ENCODE measurements at places on chromosomes 7 and 10. TPM values are rescaled to one million over a fixed set of nuclear protein-coding genes. Genes with fewer than 3 reads are reported as not detected.

The ZNF212 gene
- 10.4 TPM for polyA plus RNA-seq

The ASAH2B gene
- 14.9 TPM for polyA plus RNA-seq

The FXYD4 gene
- polyA plus RNA-seq = not detected

The BPGM gene
- 57.4 TPM for polyA plus RNA-seq

The TAF3 gene
- 1.4 TPM for polyA plus RNA-seq

The PRSS2 gene
- not detected for polyA plus RNA-seq

The VTI1A gene
- 28.7 TPM for polyA plus RNA-seq

The GPER1 gene
- polyA plus RNA-seq = not detected

The PTPRE gene
- polyA plus RNA-seq = 4.4 TPM

The LRMDA gene
- polyA plus RNA-seq = 8.4 TPM

The RNF32 gene
- polyA plus RNA-seq = 2.6 TPM

The PRPF18 gene
- 43.9 TPM for polyA plus RNA-seq

The NXPH1 gene
- polyA plus RNA-seq = 24.9 TPM

The TLX1 gene
- not detected for polyA plus RNA-seq

The HOXA5 gene
- polyA plus RNA-seq = not detected

The FKBP6 gene
- not detected for polyA plus RNA-seq

The HPSE2 gene
- polyA plus RNA-seq = not detected

The LIPN gene
- polyA plus RNA-seq = not detected

The BAIAP2L1 gene
- not detected for polyA plus RNA-seq

The ATP6V0A4 gene
- 0.81 TPM for polyA plus RNA-seq

The ITPRID1 gene
- polyA plus RNA-seq = not detected

The INA gene
- 379 TPM for polyA plus RNA-seq

The HOXA4 gene
- polyA plus RNA-seq = not detected

The SNX10 gene
- polyA plus RNA-seq = 25.6 TPM
